ENCODE measurements at places on chromosomes 1 and 21.

GRCh38 chr1:155938220-155938627, 3.2 kb upstream of the RXFP4 start:
- no peak for DNase-seq

GRCh38 chr21:44695641-44696040, 1.3 kb upstream of the KRTAP10-12 start:
- no peak for DNase-seq

- DNase-seq = no peak
Measured at GRCh38 chr1:167429612-167430011, 88.7 kb downstream of the CD247 start.

DNA sequence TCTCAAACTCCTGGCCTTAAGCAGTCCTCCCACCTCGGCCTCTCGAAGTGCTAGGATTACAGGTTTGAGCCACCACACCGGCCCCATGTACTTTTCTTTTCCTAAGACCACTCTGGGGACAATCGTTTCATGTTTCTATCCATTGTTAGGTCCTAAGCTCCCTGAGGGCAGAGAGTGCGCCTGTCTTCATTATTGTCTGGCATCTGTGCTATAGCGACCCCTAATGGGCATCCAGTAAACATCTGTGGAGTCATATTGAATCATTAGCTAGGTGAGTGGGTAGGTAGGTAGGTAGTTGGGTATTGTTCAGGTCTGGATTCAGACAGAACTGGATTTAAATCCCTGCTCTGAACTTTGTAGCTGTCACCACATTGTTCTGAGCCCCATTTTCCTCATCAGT, 66.1 kb downstream of the TMEM53 start:
- DNase-seq = no peak

DNA sequence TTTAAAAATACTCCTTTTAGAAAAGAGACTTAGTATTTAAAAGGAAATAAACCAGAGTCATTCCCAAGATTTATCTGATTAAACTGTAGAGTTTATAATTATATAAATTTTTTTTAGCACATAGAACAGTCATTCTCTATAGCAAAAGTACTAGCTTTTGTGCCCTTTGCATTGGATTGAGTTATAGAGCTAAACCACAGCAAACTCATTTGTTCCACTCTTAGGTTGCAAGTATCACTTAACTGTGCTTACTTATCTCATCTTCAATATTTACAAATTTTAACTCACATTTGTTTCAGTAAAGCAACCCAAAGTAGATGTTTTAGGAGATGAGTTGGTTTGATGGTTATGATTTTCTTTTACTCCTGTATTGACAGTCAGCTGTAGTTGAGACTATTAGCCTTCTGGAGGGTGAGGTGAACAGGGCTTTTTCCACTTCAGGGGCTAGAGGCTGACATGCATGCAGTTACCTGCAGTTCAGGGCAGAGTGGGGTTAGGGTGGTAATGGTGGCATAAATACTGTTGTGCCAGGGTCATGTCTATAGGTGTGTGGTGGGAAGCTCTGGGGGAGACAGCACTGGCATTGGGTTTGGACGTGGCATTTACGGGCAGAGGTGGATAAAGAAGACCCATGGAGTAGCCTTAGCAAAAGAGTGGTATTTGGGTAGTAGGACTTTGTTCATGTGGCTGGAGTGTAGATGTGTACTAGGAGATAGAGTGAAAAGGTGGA, 42.1 kb downstream of the DYRK1A start:
- no peak for DNase-seq

DNA sequence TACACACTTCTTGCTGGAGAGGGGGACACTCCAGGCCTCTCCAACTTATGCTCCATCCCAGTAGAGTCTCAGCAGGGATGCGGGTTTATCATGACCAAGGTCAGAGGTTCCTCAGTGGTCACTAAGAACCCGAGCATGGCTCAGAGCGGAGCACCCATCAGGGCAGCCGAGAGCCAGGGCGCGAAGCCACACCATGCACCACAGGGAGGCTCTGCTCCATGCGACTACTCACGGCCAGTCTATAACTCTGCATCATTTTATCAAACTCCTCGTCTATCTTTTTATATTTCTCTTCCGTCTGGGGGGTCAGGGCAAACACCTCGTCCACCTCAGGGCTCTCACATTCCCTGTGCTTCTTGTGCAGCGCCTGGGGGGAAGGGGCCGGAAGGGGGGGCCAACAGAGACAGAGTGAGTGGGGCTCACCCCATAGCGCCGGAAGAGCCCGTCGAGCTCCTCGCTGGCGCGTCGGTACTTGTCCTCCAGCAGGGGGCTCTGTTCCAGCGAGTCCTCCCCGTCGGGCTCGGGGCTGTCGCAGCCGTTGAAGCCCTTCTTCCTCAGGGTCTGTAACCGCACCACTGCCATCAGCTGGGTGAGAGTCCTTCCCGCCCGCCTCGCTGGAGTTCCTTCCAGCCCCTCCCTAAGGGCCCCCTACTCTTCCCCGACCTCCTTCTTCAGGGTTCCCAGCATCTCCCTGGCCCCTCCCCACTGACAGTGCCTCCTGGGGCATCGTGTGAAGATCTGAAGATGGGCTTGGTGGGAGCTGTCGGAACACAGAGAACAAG, 20.0 kb downstream of the MEF2D start:
- DNase-seq = peak; percentile 68

GRCh38 chr1:116824631-116825206, 70.5 kb downstream of the CD2 start:
- DNase-seq = no peak

GRCh38 chr1:54342288-54342687, 63.9 kb downstream of the SSBP3 start:
- peak; percentile 74 for DNase-seq

- DNase-seq = no peak
Measured at GRCh38 chr1:170306513-170306910, 160.8 kb downstream of the NTMT2 start.

DNA sequence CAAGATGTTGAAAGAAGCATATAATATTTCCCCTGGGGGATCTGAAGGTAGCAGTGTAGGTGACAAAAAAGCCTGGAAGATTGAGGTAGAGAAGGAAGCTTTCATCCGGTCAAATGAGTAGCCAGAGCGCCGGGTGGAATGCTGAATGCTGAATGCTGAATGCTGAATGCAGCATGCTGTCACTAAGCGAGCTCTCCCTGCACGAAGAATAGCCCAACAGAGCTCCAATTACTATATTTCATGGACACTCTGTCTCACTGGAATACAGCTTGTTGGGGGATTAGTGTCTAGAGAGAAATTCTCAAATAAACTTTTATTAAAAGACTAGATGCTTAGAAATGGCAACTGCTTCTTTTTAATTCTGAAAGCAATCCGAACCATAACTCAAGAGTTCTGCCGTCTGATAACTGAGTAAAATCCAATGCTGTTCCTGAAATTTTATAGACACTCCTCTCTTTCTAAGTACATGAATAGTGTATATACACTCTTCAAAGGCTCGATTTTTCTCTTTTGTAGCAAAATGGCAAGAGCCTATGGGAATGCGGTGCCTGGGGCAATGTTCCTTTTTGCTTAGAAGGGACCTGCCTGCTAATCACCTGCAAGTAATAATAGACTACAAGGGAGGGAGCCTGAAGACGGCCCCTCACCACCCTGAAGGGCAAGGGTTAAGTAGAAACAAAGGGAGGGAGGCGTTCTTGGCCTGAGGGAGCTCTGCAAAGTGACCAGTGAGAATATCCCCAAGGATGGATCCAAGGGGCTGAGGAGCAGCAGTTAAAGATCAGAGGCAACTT, 203.7 kb upstream of the ESRRG start:
- DNase-seq = no peak

DNA sequence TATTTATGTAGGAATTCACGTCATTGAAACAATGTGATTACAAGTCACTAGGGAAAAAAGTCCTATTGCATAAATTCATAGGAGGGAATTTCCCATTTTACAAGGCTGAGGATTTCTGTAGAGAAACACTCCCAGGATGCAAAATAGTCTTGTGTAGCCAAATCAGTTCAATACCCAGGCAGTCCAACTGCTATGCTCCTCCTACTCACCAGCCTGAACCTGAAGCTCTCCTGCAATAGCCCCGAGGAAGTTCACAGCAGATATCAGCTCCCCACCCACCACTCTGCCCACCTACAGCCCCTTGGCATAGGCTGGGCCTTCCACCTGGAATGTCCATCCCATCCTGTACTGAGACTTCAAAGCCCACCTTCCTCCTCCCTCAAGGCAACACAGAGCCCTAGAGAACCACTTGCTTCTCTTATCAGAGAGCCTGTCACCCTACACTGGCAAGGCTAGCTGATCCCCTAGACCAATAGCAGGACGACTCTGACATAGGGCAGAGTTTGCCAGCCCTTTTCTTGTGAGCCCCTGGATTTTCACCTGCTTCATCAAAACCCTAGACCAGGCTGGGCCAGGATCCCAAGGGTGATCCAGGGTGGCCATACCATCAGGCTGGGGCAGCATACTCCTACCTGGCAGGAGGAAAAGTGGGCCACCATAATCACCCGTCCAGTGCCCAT, 1.5 kb downstream of the LSS start:
- peak; percentile 27 for DNase-seq

- DNase-seq = no peak
Measured at GRCh38 chr1:7784492-7785071, 491 bp downstream of the PER3 start.

GRCh38 chr1:83511146-83511726, 487.7 kb downstream of the TTLL7 start:
- DNase-seq = no peak

GRCh38 chr1:20279509-20279908, 11.2 kb upstream of the VWA5B1 start:
- no peak for DNase-seq

DNA sequence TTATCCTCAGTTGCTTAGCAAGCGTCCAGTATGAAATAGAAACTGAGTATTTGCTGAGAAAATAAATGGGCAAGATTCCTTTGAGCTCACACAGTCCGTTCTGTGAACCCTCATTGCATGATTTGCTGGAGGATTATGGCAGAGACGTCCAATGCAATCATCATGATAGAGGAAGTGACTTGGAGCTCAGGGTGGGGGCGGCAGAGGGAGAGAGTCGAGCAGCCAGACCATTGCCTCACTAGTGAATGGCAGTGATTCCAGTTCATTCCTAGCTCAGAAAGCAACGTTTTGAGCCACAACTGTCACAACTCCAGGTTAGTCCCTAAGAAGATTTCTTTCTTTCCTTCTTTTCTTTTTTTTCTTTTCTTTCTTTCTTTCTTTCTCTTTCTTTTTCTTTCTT, 27.5 kb upstream of the COL9A2 start:
- DNase-seq = peak; percentile 35

DNA sequence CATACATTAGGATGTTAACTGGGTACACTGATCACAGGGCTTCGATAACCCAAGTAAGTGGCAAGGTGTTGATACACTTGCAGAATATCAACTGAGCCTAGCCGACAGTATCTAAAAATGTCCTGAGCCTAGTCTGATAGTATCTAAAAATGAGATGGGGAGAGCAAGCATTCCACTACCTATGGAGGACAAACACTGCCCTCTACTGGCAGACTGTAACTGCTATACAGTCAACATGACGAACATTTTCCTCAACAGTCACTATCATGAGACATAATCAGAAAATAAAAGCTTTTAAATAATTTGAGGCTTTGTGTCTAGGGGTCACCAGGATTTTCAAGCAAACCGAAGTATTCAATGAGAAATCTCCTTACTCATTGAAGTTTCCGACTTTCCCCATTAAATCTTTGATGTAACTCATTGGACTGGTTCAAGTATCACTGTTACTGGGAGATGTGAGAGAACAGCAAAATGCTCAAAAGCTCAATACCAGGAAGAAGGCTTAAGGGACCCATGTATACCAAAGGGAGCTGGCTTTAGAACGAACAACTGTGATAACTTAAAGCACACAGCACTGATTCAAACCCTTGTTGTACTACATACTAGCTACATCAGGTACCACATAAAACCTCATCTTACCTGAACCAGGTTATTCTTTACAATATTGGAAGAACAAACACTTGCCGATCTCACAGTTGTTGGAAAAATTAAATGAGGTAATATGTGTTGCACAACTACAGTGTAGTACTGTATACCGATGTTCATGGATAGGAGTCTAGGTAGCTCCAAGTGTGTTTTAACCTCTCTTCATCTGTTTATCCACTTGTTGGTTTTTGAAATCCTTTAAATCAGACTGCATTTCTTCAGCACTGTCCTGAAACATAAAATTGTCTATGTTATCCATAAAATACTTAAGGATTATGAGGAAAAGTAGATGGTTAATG, 31.1 kb upstream of the SLC45A3 start:
- no peak for DNase-seq

- DNase-seq = no peak
Measured at GRCh38 chr21:29678626-29679025, 261.2 kb downstream of the GRIK1 start.

GRCh38 chr1:169110236-169110635, 3.7 kb downstream of the ATP1B1 start:
- no peak for DNase-seq

DNA sequence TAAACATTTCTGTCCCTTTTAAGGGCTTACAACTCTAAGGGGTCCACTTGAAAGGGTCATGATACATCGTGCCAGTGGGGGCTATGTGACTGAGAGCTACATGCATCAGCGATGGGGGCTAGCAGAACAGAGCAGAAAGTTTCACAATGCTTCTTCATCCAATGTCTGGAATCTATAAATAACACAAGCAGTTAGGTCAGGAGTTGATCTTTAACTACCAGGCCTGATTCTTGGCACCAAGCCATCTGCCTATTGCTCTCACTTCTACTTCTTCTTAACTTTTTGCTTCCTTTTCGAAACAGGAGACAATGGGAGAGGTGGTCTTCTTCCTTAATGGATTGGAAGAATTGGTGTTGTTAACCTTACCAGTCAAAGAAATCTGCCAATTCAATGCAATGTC, 410.0 kb downstream of the TGFB2 start:
- no peak for DNase-seq

- DNase-seq = no peak
Measured at GRCh38 chr1:78275906-78276685, 214.7 kb upstream of the PTGFR start.

DNA sequence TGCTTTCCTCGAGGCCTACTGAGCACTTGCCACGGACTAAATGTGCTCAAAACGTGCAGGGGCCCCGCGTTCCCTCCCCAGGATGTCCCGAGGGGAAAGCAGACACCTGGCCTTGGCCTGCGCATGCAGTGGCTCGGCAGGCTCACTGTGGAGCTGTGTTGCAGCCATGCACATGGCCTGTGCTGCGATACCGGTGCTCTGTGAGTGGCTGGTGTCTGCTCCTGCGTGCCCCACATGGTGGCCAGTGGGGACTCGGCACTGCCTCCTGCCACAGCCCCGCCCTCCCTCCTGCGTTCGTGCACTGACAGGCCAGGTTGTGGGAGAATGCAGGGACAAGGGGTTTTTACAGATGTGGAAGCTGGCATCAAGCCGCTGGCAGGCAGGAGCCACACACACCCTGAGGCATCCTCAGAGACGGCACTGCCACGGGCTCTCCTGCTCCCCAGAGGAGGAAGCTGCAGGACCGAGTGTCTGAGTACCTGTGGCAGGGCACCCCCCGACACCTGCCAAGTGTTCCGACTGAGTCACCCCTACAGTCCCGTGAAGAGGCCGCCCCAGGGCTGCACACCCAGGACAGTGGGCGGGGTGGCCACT, 16.9 kb upstream of the PTTG1IP start:
- peak; percentile 39 for DNase-seq

All from mucosa of descending colon (tissue), 3 donors.